Activated naive CD4-positive, alpha-beta T cell (primary cell): ENCODE measurements at places on chromosomes 7 and 10.

- no peak for DNase-seq
Observed at GRCh38 chr7:27119412-27119911, 11.1 kb downstream of the HOXA4 start.

DNA sequence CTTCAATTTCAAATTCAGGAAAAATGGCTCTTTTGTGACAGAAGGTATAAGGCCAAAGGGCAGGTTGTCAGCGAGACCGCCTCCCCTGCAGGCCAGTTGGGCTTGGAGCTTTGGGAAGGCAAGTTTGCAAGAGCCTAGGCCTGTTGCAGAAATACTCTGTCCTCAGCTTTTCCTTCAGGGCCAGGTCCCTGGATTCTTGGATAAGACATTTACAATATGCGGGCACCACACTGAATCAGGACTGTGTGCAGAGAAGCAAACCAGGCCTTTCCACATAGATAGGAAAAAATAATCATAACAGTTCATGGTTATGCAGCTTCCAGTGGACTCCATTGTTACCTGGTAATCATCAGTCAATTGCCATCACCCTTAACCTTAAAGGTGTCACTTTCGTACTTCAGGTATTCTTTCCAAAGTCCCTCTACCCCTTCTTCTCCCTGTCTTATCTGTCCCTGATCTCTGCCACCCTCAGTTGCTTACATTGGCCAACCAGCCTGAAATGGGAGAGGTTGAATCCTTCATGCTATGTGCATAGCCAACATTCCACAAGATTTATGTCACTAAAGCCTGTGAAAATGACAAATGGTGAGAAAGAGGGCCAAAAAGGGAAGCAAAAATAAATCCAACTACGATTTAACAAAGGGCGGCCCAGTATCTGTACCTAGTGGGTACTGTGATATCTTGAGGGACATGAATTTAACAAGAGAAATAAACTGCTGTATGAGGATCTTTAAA lies 304.5 kb upstream of the NFE2L3 start:
- no peak for DNase-seq

DNA sequence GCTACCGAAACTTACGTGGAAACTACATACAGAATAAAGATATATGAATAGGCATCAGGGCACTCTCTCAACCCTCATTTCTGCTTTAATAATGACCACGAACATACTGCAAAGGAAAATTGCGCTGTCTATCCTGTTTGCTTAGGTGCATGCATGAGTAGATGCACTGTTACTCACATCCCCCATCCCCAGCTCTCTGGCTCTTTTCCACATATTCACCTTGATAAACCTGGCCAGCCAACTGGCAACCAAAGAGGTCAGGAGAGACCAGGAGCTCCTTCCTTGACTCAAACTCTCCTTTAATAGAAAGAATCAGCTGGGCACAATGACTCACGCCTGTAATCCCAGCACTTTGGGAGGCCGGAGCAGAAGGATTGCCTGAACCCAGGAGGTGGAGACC lies 29.6 kb downstream of the HIBADH start:
- no peak for DNase-seq

DNA sequence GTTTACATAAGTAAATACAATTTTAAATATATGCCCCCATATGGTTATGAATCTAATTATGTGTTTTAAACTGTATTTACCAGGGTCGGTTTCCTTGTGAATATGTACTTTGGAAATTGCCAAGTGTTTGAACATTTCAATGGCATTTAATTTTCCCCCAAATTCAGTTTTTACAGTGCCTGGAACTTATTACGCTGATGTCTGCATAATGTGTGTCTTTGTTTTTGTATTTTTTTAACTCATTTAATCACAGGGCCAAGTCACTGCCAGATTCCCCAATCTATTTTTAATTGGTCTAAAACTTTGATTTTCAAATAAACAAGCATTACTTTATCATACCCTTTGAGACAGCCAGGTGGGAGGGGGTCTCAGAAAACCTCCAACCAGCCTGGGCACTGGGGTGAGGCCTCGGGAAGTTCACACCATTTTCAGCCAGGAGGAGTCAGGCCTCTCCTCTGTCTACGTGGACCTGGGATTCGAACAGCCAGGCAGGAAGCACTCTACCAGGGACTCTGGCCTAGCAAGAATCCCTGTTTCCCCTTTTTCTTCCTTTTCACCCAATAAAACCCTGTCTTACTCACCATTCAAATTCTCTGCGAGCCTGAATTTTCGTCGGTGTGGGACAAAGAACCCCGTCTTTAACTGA lies 151.5 kb upstream of the COL1A2 start:
- DNase-seq, result no peak

- no peak for DNase-seq
Observed at GRCh38 chr7:266851-267840, 22.8 kb upstream of the FOXL3 start.

DNA sequence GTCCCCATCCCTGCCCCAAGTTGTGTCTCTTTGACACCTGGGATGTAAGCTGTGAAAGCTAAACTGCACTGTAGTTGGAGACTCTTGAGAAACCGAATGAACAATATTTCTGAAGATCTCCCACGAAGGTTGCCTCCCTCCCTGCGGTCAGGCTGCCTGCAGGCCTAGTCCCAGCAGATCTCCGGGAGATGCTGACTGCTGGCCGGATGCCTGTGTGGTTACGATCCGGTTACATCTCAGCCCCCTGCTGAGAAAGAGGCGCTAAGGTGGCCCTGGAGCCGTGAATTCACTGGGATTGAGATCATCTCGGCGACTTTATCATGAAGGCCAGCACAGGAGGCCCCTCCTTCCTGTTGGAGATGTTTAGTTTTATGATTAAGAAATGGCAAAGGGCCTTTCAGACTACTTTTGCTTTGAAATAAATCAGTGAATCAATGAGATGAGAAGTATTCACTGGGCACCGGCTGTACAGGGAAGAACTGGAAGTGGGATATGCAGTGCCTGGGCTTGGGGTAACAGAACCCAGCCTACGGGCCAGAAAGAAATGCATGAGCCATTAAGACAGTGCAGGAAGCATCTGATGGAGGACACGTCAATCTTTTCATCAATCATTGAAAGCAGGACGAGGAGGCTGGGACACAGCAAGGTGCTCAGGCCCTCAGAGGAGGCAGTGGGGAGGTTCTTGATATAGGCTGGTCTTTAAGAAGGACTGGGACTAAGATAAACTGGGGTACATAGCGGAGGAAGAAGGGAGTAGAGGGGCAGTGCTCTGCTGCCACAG lies 177.6 kb downstream of the PRKAG2 start:
- DNase-seq, result no peak

GRCh38 chr7:37920849-37921805 lies 687 bp downstream of the EPDR1 start:
- DNase-seq, result no peak
